ENCODE measurements at places on chromosomes 3 and 15.
A peak's percentile ranks its signal among the peaks of the same experiment; 100 is the strongest.

DNA sequence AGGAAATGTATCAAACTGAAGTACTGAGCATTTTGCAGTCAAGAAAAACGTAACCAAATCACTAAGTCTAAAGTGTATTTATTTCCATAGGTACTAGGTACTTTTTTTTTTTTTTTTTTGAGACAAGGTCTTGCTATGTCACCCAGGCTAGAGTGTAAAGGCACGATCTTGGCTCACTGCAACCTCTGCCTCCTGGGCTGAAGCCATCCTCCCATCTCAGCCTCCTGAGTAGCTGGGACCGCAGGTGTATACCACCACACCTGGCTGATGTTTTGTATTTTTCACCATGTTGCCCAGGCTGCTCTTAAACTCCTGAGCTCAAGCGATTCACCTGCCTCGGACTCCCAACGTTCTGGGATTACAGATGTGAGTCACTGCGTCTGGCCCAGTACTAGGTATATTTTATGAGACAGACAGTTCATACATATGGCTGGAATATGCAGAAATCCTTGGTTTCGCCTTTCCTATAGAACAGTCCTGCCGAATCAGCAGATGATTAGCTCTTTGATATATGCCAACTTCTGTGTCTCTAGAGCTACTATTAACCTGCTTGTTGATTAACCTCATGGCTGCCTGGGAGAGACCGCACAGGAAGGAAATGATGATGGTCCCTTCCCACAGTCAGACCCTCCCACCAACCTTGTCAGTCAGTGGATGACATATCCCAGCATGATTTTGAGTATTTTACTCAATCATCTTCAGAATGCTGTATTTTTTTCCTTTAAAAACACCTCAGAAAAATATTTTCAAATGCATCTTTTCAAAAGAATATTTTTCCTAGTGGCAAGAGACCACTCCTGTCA is 32.3 kb downstream of the TMOD3 start:
- no peak overlapping the region for H3K27ac ChIP-seq
- H3K4me1 ChIP-seq: peaks cover 6% of the 10 kb centered on the region
- no peaks in the 10 kb centered on the region for H3K27me3 ChIP-seq
- H3K4me3 ChIP-seq: no peak overlapping the region

- H3K4me3 ChIP-seq: no peak overlapping the region
- DNase-seq: no peak
- no peaks in the 10 kb centered on the region for H3K36me3 ChIP-seq
- peaks cover 6% of the 10 kb centered on the region for H3K4me1 ChIP-seq
- H3K27ac ChIP-seq: no peak overlapping the region
- H3K27me3 ChIP-seq: peaks cover 2% of the 10 kb centered on the region
These were observed 805 bp upstream of the PARP16 start for GRCh38 chr15:65287520-65287855.

- H3K27me3 ChIP-seq: no peaks in the 10 kb centered on the region
- peaks cover 51% of the 10 kb centered on the region for H3K36me3 ChIP-seq
- DNase-seq: no peak
- H3K4me1 ChIP-seq: no peaks in the 10 kb centered on the region
- H3K27ac ChIP-seq: no peak overlapping the region
- H3K4me3 ChIP-seq: no peak overlapping the region
These were observed 33.3 kb downstream of the CCNB2 start for GRCh38 chr15:59138243-59138642.

DNA sequence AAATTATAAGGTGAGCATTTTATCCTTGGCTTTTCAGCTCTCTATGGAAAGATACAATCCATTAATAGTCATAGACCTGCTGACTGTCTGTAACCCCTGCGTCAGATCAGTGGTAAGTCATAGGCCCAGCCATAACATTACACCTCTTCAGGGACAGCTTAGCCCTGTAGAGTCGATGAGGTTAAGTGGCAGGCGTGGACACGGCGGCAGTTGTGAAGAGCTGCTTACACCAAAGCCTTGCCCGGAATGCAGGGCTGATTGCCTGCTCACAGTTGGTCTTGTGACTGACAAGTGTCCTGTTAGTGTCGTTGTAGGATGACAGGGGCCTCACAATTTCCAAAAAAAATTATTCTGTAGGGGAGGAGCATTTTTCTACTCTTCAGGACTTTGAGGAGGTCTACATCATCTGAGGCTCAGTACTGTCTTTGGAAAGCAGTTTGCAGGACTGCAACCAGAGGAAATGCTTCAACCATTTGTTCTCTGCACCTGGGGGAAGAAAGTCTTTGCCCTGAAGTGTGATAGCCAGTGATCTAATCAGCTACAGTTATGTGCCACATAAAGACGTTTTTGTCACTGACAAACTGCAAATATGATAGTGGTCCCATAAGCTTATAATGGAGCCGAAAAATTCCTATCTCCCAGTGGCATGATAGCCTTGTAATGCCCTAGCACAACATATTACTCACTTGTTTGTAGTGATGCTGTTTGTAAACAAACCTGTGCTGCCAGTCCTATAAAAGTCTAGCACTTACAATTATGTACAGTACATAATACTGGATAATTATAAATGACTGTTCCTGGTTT is 14.9 kb upstream of the SELENOT start:
- DNase-seq: no peak
- no peak overlapping the region for H3K4me3 ChIP-seq
- no peaks in the 10 kb centered on the region for H3K4me1 ChIP-seq
- no peak overlapping the region for H3K27ac ChIP-seq
- no peaks in the 10 kb centered on the region for H3K27me3 ChIP-seq

GRCh38 chr3:14431452-14431916 is 29.1 kb downstream of the SLC6A6 start:
- no peak overlapping the region for H3K4me3 ChIP-seq
- peaks cover 45% of the 10 kb centered on the region for H3K4me1 ChIP-seq
- H3K27ac ChIP-seq: peak overlapping the region; percentile 16
- H3K36me3 ChIP-seq: no peaks in the 10 kb centered on the region

- no peaks in the 10 kb centered on the region for H3K27me3 ChIP-seq
- no peak overlapping the region for H3K27ac ChIP-seq
- no peaks in the 10 kb centered on the region for H3K36me3 ChIP-seq
- no peak for DNase-seq
- H3K4me1 ChIP-seq: no peaks in the 10 kb centered on the region
These were observed 215.4 kb downstream of the GREM1 start for GRCh38 chr15:32933236-32933635.

DNA sequence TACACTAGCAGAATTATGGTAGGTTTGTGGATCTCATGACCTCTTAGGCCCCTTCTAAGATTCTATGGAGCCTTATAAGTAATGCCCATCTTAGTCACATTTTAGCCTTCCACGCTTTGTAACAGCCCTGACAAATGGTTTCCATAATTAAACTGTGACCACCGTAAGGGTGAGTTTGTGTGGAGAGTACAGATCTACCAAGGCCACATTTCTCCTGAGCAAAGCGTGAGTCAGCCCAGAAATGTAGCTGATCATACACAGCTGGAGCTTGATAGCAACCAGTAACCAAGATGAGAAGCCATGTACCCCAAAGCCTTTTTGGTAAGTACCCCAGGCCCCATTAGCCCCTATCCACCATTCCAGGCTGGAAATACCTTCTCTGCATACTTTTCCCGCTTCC is 31.7 kb downstream of the CHAC1 start:
- H3K27ac ChIP-seq: peak overlapping the region; percentile 91
- peak; percentile 94 for DNase-seq
- H3K27me3 ChIP-seq: no peaks in the 10 kb centered on the region
- H3K36me3 ChIP-seq: peaks cover 44% of the 10 kb centered on the region
- peaks cover 40% of the 10 kb centered on the region for H3K4me1 ChIP-seq

GRCh38 chr3:86251781-86252180 is 739.2 kb downstream of the VGLL3 start:
- H3K36me3 ChIP-seq: no peaks in the 10 kb centered on the region
- no peak overlapping the region for H3K4me3 ChIP-seq
- DNase-seq: no peak

- no peak overlapping the region for H3K27ac ChIP-seq
- DNase-seq: no peak
- H3K36me3 ChIP-seq: no peaks in the 10 kb centered on the region
- H3K4me1 ChIP-seq: no peaks in the 10 kb centered on the region
These were observed 658.2 kb upstream of the LMCD1 start for GRCh38 chr3:7843441-7843840.

DNA sequence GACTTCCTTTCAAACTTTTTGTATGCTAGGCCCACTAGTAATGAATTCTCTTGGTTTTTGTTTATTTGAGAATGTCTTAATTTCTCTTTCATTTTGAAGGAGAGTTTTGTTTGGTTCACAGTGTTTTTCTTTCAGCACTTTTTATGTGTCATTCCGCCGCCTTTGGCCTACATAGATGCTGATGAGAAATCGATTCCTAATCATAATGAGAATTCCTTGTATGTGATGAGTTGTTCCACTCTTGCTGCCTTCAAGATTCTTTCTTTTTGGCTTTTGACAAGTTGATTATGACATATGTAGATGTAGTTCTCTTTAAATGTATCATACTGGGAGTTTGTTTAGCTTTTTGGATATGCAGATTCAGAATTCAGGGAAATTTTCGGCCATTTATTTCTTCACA is 35.5 kb downstream of the CERS3 start:
- no peaks in the 10 kb centered on the region for H3K4me1 ChIP-seq
- no peak overlapping the region for H3K4me3 ChIP-seq
- no peak for DNase-seq

DNA sequence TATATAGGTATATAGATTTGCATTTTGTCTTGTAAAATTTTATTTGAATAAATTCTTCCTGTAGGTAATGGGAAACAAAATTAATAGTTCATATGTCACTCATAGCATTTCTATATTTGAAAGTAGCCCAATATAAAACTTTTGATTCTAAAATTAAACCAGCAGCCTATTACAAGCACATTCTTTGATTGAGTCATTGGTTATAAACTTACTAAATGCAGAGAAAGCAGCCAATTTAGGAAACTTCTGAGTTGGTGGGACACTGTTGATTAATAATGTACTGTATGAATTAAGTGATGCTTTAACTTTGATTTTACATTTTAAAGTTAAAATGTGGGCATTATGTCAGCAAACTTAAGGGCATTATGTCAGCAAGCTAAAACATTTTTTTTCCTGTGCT is 34.5 kb downstream of the NR1D2 start:
- H3K36me3 ChIP-seq: peaks cover 5% of the 10 kb centered on the region
- H3K27me3 ChIP-seq: no peaks in the 10 kb centered on the region
- H3K27ac ChIP-seq: no peak overlapping the region
- H3K4me1 ChIP-seq: peaks cover 3% of the 10 kb centered on the region
- DNase-seq: no peak

DNA sequence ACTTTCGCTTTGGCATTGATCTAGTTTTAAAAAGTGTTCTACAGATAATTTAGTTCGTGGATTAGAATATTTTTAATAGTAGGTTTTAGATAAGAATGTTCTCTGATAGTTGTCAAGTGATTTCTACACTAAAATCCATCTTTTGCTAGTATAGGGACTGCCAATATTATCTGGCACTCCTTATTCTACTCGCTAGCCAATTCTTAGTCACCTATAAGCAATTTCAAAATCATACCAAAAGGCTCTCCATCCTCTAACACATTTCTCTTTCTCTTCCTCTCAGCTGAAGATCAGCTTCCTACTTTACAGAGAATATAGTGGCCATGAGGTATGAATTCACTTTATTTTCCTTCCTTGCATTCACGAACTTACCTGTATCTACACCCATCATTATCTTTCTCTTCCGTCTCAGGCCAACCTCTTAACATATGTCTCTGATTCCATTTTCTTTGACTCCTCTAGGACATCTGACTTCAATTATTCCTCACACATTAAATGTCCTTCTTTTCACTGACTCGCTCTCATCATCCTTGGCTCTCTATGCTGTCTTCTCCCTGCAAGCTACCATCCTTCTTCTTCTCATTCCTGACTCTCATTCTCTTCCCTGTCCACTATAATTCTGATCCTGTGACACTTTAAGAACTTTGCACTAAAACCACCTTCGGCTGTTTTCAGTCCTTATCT is 35.5 kb downstream of the C3orf80 start:
- DNase-seq: no peak
- no peaks in the 10 kb centered on the region for H3K4me1 ChIP-seq
- H3K4me3 ChIP-seq: no peak overlapping the region
- H3K27me3 ChIP-seq: no peaks in the 10 kb centered on the region
- no peaks in the 10 kb centered on the region for H3K36me3 ChIP-seq

DNA sequence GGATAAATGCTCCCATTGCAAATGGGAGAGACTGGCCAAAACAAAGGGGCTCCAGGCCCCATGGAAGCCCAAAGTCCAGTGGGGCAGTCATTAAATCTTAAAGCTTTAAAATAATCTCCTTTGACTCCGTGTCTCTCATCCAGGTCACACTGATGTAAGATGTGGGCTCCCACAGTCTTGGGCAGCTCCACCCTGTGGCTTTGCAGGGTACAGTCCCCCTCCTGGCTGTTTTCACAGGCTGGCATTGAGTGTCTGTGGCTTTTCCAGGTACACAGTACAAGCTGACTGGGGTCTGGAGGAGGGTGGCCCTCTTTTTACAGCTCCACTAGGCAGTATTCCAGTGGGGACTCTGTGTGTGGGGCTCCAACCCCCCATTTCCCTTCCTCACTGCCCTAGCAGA is 45.9 kb downstream of the NIPA2 start:
- H3K4me1 ChIP-seq: peaks cover 15% of the 10 kb centered on the region
- no peaks in the 10 kb centered on the region for H3K27me3 ChIP-seq
- peaks cover 16% of the 10 kb centered on the region for H3K36me3 ChIP-seq
- no peak overlapping the region for H3K27ac ChIP-seq
- no peak overlapping the region for H3K4me3 ChIP-seq

- H3K4me1 ChIP-seq: no peaks in the 10 kb centered on the region
- no peaks in the 10 kb centered on the region for H3K36me3 ChIP-seq
- H3K27me3 ChIP-seq: no peaks in the 10 kb centered on the region
- DNase-seq: no peak
- H3K4me3 ChIP-seq: no peak overlapping the region
These were observed 1448.4 kb upstream of the ALCAM start for GRCh38 chr3:103918336-103918735.

DNA sequence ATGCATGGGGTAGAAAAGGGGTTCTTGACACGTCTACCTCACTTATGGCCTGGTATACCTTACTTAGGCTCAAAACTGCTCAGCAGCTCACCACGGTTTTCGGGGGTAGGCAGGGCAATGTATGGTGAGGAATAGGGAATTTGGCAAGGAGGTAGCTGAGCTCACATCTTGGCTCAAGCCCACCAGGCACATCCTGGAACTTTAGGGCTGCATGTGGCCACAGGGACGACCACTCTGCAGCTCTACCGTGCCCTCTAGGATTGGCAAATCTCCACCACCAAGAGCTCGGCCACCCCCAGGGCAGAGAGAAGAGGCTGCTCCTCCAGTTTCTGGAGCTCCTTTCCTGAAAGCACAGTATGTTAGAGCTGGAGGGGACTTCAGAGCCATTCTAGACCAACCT is 69.7 kb downstream of the MRPL46 start:
- no peak overlapping the region for H3K4me3 ChIP-seq
- H3K27ac ChIP-seq: no peak overlapping the region
- no peaks in the 10 kb centered on the region for H3K36me3 ChIP-seq
- H3K27me3 ChIP-seq: no peaks in the 10 kb centered on the region
- no peak for DNase-seq

DNA sequence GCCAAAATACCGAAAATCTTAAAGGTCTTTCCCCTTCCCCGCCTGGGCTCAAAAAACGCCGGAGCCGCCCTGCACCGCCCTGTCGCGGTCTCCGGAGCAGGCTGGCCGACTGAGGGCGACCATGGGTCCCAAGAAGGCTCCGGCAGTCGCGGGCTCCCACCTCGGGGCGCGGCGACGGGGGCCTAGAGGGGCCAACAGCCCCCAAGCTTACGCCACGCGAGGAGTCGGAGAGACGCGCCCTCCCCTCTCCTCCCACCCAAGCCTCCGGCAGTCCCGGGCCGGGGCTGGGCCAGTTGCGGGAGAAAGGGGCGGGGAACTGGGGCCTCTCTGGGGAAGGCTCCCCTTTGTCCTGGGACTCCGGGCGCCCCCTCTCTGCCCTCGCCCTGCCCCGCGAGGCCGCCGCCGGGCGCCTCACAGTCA is 69.2 kb downstream of the GOLGA8B start:
- peaks cover 22% of the 10 kb centered on the region for H3K27me3 ChIP-seq
- no peaks in the 10 kb centered on the region for H3K4me1 ChIP-seq
- H3K27ac ChIP-seq: no peak overlapping the region
- H3K36me3 ChIP-seq: no peaks in the 10 kb centered on the region

All from astrocyte (in vitro differentiated cells and primary cell).